Mesenchymal stem cell (in vitro differentiated cells and primary cell): ENCODE measurements at places on chromosomes 4 and X.

DNA sequence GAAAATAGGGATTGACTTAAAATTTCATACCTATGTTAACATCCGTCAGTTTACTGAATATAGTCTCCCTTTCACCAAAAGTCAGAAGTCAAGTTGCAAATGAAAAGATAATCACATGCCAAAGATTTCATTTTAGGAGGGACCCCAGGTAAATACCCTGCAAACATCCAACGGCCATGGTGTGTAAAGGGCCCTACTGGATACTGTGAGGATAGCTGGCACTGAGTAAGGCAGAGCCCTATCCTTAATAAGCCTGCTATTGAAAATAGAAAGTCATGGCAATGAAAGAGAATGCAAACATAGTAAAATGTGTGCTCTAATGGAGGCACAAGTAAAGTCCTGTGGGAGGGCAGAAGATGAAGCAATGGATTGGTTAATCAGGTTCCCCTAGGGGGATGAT is 20.9 kb downstream of the STK26 start:
- H3K27ac ChIP-seq = no peak overlapping the region
- H3K36me3 ChIP-seq = no peaks in the 10 kb centered on the region
- no peaks in the 10 kb centered on the region for H3K27me3 ChIP-seq
- no peak for DNase-seq
- H3K4me3 ChIP-seq = no peak overlapping the region
- no peaks in the 10 kb centered on the region for H3K4me1 ChIP-seq

DNA sequence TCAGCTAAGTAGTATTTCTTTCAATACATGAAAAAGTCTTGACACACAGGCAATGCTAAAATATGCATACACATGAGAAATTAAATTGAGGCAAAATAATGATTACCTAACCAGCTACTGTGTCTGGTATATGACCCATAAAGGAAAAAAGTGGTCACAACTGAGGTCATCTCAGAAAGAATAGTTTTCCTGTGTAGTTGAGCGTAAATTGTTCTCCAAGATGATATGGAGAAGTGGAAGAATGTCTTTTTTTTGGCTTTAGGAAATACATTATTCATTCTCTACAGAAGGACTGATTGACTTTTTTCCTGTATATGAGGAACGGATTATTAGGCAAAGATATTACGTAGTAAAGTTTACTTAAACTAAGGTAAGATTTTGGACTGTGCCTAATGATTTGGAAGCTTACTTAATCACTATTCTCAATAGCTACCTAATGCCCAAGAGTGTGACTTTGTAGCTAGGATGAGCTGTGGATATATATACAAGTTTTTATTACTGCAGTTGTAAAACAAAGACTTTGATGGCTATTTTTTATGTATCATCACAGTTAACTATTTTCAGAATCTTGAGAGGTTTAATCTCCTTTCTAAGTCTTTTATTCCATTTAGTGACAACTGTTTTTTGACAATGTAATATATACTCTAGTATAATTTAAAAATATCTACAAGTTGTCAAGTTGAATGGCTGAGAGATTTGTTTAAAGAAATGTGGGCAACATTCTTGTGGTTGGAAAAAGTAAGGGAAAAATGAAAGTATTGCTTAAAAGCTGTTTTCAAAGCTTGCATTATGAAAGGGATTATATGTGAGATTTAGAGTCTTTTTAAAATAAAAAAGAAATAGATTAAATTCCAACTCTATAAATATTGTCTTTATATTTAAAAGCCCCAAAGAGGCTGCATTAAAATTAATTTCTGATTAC is 100.2 kb downstream of the PDLIM5 start:
- H3K27ac ChIP-seq = peak overlapping the region; percentile 62
- no peak overlapping the region for H3K4me3 ChIP-seq
- peak; percentile 61 for DNase-seq
- H3K4me1 ChIP-seq = no peaks in the 10 kb centered on the region

GRCh38 chrX:19990151-19990555 is 708 bp downstream of the BCLAF3 start:
- H3K27me3 ChIP-seq = peaks cover 2% of the 10 kb centered on the region
- H3K27ac ChIP-seq = no peak overlapping the region
- peaks cover 1% of the 10 kb centered on the region for H3K4me1 ChIP-seq
- H3K4me3 ChIP-seq = peak overlapping the region; percentile 86
- DNase-seq = peak; percentile 5
- H3K36me3 ChIP-seq = no peaks in the 10 kb centered on the region

DNA sequence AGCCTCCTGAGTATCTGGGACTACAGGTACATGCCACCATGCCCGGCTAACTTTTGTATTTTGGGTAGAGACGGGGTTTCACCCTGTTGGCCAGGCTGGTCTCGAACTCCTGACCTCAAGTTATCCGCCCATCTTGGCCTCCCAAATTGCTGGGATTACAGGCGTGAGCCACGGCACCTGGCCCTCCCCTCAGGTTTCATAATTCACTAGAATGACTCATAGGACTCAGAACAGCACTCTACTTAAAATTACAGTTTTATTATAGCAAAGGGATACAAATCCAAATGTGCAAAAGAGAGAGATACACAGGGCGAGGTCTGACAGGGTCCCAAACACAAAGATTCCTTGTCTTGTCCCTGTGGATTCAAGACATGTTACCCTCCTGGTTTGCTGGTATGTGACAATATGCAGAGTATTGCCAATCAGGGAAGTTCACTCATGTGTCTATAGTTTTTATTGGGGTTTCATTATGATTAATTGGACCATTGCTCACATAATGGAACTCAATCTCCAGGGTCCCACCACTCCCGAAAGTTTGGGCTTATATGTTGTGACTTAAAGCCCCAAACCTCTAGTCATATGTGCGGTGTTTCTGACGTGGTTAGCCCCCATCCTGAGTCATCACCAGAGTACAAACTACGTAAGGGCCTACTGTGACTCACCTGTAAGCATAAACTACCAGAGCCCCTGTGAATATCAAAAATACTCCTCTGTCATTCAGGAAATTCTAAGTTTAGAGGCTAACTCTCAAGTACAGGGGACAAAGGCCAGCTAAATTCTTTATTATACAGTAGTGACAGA is 5.2 kb downstream of the YIPF6 start:
- peak; percentile 72 for DNase-seq
- no peak overlapping the region for H3K4me3 ChIP-seq
- no peak overlapping the region for H3K27ac ChIP-seq
- no peaks in the 10 kb centered on the region for H3K36me3 ChIP-seq
- H3K4me1 ChIP-seq = peaks cover 3% of the 10 kb centered on the region

- no peak for DNase-seq
- no peaks in the 10 kb centered on the region for H3K4me1 ChIP-seq
- no peak overlapping the region for H3K4me3 ChIP-seq
- H3K27me3 ChIP-seq = no peaks in the 10 kb centered on the region
- no peak overlapping the region for H3K27ac ChIP-seq
- H3K36me3 ChIP-seq = peaks cover 7% of the 10 kb centered on the region
Measured at GRCh38 chr4:106208481-106209460, 107.2 kb downstream of the TBCK start.

GRCh38 chrX:103540145-103540544 is 20.9 kb upstream of the RAB40A start:
- H3K4me3 ChIP-seq = no peak overlapping the region
- H3K27ac ChIP-seq = no peak overlapping the region
- H3K36me3 ChIP-seq = no peaks in the 10 kb centered on the region
- DNase-seq = peak; percentile 10

GRCh38 chr4:164438321-164438720 is 315.6 kb upstream of the SMIM31 start:
- DNase-seq = no peak
- H3K36me3 ChIP-seq = no peaks in the 10 kb centered on the region
- no peak overlapping the region for H3K27ac ChIP-seq

DNA sequence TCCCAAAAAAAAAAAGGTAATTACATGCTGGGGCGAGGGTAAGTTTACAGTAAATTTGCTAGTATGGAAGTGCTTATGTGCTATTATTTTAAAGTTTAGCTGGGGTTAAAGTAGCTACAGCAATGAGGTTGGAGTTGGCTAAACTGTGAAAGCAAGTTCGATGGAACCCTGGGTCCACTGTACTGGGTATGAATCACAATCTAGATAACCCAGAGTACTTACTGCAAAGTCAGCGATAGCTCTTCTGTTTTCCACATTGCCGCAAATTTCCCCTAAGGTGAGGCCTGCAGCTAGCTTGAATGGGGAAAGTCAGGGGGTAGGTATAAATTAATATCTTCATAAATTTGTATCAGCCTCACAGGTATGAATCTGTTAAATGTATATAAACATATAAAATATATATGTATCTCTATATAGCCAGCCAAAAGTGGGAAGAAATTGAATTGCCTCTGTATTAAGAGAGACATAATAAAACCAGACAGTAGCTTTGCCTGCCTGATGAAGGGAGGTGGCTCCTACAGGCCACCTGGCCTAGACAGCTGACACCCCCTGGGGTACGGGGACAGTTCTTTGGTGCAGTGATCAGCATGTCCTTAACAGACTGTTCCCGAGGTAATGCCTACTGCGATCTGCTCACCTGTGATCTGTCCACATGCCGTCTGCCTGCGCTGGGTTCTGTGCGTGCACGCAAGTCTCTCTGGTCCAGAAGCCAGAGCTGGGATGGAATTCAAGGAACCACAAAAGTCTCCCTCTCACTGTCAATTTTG is 30.6 kb downstream of the CLRN2 start:
- no peaks in the 10 kb centered on the region for H3K36me3 ChIP-seq
- no peaks in the 10 kb centered on the region for H3K4me1 ChIP-seq
- H3K27ac ChIP-seq = no peak overlapping the region
- H3K27me3 ChIP-seq = peaks cover under 1% of the 10 kb centered on the region
- H3K4me3 ChIP-seq = no peak overlapping the region

GRCh38 chr4:517806-518070 is 18.7 kb downstream of the PIGG start:
- no peaks in the 10 kb centered on the region for H3K27me3 ChIP-seq
- H3K4me3 ChIP-seq = no peak overlapping the region
- no peak for DNase-seq

DNA sequence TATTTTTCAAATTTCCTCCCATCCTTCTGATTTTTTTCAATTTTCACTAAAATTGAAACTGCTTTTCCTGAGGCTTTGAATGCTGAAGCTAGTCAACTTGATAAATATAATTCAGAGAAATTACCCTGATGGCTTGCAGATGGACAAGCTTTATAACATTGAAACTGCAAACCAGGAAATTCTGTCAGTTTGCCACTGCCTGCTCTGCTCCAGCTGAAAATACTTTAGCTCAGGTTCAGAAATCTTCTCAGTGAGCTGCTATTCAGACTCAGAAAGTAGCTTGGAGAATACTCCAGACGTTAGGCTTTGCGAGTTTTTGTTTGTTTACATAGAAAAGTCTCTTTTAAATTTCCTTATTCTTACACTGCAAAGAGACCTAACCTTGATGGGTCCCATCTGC is 1574.7 kb downstream of the STIM2 start:
- no peaks in the 10 kb centered on the region for H3K36me3 ChIP-seq
- H3K27ac ChIP-seq = no peak overlapping the region
- peak; percentile 6 for DNase-seq
- H3K4me3 ChIP-seq = no peak overlapping the region

GRCh38 chr4:128322986-128323385 is 35.4 kb upstream of the PGRMC2 start:
- H3K4me1 ChIP-seq = peaks cover 7% of the 10 kb centered on the region
- peak overlapping the region; percentile 79 for H3K27ac ChIP-seq
- DNase-seq = peak; percentile 53
- H3K4me3 ChIP-seq = no peak overlapping the region

- no peak for DNase-seq
- no peaks in the 10 kb centered on the region for H3K4me1 ChIP-seq
- H3K36me3 ChIP-seq = no peaks in the 10 kb centered on the region
- no peaks in the 10 kb centered on the region for H3K27me3 ChIP-seq
Measured at GRCh38 chr4:65344278-65344825, 325.9 kb downstream of the EPHA5 start.

DNA sequence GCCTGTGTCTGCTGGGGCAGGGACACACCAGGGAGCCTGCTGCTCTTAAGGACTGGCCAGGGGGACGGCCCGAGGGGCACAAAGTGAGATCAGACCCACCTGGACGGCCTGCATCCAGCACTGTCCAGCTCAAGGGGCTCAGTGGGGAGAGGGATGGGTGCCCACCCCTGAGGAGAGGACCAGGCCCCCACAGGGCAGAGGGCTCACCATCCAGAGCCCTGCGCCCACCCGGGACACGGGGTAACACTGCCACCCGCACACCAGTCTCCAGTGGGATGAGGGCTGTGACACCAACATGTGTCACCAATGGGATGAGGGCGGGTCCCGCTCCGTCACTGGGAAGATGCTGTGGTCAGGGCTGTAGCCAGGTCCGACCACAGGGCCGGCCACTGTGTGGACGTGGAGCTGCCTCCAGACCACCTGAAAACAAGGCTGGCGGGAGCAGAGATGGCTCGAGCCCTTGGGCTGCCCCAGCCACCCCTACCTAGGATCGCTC is 13.2 kb downstream of the DGKQ start:
- no peak overlapping the region for H3K27ac ChIP-seq
- peaks cover 63% of the 10 kb centered on the region for H3K36me3 ChIP-seq
- no peak overlapping the region for H3K4me3 ChIP-seq
- no peak for DNase-seq

DNA sequence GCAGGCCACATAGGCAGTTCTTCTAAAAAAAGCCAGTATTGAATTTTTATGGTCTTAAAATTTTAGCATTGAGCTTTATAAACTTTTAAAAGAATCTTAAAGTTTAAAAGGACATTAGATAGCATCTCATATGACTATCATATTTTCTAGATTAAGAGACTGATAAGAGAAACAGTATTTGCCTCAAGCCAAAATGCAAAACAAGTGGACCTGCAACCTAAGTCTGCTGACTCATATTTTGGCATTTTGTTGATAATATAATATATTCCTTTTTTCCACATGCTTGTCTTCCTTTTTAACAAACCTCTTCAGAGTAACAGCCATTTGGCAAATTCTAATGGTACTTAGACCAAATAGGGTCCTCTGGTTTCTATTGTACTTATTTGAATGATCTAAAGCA is 328.5 kb upstream of the GALNTL6 start:
- H3K4me3 ChIP-seq = no peak overlapping the region
- H3K27me3 ChIP-seq = no peaks in the 10 kb centered on the region
- no peaks in the 10 kb centered on the region for H3K36me3 ChIP-seq
- H3K4me1 ChIP-seq = no peaks in the 10 kb centered on the region
- no peak overlapping the region for H3K27ac ChIP-seq
